ENCODE measurements at places on chromosomes 4 and X.

- no peak for DNase-seq
These were observed 965.9 kb downstream of the FSTL5 start for GRCh38 chr4:161197912-161198311.

DNA sequence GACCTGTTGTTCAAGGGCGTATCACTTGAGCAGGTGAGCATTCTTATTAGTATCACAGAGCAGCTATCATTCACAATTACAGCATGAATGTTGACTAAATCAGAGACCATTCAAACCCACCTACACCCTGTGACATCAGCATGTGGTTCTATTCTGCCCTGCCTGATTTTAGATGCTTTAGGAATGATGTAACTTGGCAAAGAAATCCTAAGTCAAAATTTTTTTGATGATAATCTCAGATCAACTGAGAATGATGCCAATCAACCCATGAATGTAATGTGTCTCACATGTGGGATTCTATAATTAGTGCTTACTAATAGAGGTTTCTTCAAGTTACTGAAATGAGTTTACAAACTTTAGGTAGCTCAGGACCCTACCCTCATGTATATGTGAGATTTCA, 13.4 kb upstream of the CHIC2 start:
- DNase-seq, result no peak

GRCh38 chrX:79182616-79183015, 38.1 kb downstream of the GPR174 start:
- DNase-seq, result no peak

DNA sequence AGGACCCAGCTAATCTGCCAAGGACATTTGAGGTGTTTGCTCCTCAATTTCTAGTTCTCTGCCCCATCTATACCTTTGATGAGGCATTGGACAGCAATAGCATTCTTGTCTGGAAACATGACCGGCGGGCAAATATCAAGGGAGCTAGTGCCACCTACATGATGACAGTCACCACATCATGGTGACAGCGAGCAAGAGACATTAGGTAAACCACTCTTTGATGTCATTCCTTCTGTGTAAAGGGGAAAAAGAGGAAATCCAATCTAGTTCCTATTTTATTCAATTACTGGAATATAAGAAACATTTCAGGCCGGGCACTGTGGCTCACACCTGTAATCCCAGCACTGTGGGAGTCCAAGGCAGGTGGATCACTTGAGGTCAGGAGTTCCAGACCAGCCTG, 20.7 kb upstream of the IL13RA1 start:
- DNase-seq, result no peak

DNA sequence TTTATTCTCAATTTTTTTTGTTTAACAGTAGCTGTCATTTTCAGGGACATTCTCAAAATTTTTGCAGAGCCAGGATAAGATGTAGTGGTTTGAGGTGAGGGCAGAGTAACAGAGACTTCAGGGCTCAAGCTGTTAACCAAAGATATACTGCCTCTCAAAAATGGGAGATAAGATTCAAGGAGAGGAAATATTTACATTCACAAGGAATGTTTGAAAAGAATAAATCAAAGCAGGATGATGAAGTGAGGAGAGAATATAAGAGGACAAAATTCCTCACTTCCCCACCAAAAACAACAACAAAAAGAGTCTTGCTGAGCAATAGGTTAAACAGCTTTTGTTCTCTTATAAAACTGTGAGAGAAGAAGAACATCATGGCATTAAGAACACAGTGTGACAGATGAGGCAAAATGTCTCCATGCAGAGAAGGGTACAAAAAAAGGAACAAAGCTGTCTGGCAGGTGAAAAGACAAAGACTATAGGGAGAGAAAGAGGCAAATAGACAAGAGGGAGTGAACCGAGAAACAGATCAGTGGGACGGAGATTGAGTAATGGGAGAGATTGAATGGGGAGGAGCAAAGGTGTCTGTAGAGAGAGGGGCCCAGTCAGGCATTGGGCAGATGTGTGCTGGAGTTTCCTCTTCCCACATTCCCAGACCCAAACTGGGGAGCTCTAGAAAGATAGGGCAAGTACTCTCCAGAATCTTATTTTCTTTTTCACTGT, 106.1 kb upstream of the TMEM150C start:
- DNase-seq, result no peak

DNA sequence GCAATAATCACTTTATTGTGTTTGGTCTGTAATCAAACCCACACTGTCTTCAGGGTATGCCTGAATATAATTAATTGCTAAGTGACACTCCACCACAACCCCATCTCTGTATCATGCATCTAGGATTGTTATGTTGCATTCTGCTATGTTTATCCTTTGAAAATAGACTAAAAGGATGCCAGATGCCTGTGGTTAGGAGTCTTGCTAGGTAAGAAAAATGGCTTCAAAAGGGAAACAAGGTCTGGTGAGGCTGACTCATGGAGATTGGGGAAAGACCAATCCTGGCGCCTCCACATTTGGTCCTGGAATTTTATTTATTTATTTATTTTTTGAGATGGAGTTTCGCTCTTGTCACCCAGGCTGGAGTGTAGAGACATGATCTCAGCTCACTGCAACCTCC, 360.5 kb upstream of the SLC7A11 start:
- no peak for DNase-seq
